ENCODE measurements at places on chromosomes 1 and 21.

DNA sequence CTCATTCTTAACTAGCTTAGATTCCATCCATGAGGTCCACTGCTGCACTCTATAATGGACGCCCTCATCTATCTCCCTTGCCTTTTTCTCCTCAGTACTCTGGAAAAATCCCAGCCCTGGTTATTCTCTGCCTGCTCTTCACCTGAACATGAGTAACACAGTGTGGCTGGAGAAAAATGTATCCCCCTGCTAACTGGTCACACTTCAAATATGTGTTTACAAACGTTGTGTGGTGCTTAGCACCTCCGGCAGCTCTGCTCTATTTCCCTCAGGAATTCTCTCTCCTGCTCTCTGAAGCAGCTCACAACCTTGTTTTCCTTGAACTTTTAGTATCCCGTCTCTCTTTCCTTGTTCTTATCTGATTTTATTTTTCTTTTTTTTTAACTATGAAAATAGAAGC, 4.1 kb downstream of the SCCPDH start:
- no peak for DNase-seq

DNA sequence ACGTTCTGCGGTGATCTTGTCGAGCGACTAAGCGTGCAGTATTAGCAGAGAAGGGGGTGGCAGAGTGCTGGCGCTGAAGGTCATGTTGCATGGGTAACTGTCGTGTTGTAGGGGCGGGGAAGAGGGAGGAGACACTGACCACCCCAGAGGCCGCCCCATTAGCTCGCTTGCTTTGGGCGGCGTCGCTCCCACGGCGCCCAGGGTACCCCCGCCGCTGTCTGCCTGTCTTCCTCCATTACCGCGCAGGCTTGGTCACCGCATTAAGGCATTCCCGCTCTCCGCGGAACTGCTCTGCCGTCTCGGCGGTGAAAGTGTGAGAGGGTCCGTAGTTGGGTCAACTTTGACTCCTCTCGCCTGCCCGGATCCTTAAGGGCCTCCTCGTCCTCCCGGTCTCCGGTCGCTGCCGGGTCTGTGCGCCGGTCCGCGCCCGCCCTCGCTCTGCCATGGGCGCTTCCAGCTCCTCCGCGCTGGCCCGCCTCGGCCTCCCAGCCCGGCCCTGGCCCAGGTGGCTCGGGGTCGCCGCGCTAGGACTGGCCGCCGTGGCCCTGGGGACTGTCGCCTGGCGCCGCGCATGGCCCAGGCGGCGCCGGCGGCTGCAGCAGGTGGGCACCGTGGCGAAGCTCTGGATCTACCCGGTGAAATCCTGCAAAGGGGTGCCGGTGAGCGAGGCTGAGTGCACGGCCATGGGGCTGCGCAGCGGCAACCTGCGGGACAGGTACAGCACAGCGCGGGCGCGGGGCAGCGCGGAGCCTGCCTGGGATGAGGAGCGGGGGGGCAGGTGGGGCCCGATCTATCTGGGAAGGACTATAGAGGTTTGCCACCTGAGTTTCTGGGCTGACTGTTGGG, at the start of gene MTARC2:
Gene MTARC2 (plus strand): TSS at position 234 of the 846 bp plus-strand sequence. CDS start 210 bp downstream, at position 444.
- peak; percentile 44 for DNase-seq

DNA sequence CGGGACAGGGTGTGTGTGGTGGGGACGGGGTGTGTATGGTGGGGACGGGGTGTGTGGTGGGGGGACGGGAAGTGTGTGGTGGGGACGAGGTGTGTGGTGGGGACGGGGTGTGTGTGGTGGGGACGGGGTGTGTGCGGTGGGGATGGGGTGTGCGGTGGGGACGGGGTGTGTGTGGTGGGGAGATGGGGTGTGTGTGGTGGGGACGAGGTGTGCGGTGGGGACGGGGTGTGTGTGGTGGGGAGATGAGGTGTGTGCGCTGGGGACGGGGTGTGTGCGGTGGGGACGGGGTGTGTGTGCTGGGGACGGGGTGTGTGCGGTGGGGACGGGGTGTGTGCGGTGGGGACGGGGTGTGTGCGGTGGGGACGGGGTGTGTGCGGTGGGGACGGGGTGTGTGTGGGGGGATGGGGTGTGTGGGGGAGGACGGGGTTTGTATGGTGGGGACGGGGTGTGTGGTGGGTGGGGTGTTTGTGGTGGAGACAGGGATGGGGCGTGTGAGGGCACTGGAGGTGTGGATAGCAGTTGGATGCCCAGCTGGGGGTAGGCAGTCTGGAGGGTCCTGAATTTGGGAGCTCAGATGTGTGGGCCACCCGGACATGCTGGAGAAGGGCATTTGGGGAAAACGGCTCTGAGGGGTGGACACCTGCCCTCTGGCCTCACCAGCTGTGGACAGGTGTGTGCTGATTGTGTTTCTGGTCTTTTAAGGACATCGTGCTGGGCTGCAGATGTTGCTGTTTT, 16.9 kb downstream of the IBA57 start:
- DNase-seq, result no peak

- peak; percentile 9 for DNase-seq
Measured at GRCh38 chr1:217029281-217030157, 306.3 kb upstream of the ESRRG start.

DNA sequence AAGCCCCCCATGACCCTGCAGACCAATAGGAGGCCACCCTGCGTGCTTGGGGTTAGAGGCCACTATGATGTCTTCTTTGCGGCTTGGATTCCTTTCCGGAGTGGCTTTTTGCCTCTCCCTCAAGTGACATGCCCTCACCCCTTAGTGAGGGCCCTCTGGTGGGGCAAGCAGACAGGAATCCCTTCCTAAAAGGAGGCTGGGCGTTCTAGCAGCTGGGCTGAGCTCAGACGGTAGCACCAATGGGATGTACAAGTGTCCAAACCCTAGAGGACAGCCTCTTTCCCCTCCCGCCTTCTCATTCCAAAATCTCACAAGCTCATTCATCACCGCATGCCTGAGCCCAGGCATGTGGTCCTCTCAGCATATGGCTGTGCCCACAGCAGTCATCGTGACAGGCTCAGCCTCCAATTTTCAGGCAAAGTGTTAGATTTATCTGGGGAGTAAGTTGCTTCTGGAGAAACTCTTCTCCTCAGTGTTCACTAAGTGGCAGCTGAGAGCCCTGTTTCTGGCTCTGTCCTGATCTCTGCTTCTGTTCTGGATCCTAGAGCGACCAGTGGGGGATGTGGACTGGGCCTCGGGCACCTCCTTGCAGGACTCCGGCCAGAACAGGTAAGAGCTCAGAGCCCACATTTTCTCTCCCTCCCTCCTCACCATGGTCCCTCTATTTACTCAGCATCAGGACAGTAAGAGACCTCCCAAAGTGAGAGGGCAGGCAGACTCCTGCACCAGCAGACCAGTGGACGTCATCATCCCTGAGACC, 4.8 kb downstream of the KIAA1614 start:
- no peak for DNase-seq

- peak; percentile 92 for DNase-seq
Measured at GRCh38 chr1:16612332-16613172, 812 bp downstream of the NBPF1 start.

DNA sequence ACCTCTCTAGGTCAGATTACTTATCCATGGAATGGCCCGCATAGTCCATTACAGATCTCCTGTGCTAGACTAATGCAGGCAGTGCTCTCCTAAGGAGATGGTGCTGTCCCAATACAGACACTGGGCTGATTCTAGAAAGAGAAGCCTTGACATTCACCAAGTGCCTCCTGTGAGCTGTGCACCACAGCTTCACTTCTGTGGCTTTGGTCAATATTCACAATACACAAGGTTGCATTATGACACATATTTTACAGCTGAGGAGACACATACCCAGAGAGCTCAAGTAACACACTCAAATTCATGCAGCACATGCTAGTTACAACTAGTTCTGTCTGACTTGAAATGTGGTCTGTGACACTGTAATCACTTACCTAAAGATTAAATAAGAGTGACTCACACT, 59.4 kb upstream of the LRRC8B start:
- DNase-seq, result no peak

- no peak for DNase-seq
Measured at GRCh38 chr1:9410737-9411297, 118.1 kb downstream of the SPSB1 start.

GRCh38 chr21:27722095-27722494, 755.2 kb upstream of the ADAMTS5 start:
- no peak for DNase-seq

DNA sequence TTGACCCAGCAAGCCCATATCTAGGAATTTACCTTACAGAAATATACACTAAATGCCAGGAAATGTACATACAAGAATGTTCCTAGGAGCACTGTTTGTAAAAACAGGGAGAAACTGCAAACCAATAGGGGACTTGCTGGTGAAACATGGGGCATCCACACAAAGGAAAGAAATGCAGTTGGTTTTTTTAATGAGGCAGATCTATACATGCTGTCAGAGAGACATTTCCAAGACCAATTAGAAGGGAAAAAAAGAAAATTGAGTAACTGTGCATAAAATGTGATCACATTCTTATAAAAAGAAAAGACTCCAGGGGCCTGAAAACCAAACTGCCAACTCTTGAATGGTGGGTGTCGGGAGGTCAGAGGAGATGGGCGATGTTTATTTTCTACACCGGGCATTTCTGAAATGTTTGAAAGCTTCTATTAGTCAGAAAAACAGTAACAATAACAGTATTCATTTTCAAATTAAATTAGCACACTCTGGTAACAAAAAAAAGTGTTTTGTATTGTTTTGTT, 56.6 kb downstream of the MATN1 start:
- no peak for DNase-seq

DNA sequence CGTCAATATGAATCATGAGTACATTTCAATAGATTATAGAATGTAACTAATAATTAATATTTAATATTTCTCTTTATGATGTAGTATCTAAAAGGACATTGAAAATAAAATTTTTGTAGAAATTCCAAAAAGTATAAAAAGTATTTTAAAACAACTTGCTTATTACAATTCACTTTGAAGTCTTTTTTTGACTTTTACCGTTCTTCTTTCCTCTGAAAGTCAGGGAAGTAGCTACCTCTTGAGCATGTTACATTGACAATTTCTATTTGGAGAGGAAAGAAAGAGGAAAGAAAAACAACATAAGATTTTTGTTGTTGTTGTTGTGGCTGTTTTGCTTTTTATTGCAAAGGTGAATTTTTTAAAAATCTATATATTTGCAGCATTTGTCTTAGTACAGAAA, 1.3 kb downstream of the PTPRC start:
- no peak for DNase-seq

GRCh38 chr21:23664193-23664694, 1943.0 kb downstream of the MRPL39 start:
- DNase-seq, result no peak

GRCh38 chr1:98048244-98048643, 127.4 kb upstream of the DPYD start:
- DNase-seq, result peak; percentile 84

DNA sequence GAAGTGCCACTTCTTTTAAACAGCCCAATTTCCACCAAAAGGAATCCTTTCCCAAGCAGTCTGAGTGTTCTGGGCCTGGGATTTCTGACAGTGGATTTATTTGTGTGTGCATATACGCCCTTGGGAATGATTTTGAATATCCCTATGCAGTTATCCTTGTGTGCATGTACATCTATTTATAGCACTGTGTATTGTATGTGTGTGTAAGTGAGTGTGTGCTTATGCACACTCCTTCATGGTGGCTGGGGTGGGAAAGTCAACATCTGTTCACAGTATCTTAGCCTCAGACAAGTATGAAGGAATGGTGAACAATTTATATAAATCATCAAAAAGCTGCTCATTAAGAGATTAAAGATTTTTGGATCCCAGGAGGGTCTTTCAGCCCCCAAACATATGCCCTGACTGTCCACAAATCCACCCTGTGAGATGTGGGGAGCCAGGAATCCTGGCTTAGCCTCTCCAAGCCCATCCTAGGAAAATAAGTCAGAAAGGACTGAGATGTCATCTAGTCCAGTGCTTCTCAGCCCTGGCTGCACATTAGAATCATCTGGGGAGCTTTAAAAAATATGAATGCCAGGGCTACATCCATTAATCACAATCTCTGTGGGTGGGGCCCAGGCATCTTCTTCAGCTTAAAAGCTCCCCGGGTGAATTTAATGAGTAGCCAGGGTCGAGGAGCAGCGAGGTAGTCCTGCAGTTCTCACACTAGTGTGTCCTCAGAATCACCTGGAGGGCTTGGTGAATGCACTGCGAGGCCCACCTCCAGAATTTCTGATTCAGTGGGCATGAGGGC, 101.4 kb downstream of the PLXNA2 start:
- no peak for DNase-seq

DNA sequence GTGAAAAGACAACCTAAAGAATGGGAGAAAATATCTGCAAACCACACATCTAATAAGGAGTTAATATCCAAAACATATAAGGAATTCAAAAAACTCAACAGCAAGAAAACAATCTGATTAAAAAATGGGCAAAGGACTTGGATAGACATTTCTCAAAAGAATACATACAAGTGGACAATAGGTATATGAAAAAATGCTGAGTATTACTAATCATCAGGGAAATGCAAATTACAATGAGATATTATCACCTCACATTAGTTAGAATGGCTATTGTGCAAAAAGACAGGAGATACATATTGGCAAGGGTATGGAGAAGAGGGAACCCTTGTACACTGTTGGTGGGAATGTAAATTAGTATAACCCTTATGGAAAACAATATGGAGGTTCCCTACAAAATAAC, 44.9 kb downstream of the TRMT1L start:
- no peak for DNase-seq

GRCh38 chr1:33443080-33443704, 12.3 kb upstream of the PHC2 start:
- no peak for DNase-seq

DNA sequence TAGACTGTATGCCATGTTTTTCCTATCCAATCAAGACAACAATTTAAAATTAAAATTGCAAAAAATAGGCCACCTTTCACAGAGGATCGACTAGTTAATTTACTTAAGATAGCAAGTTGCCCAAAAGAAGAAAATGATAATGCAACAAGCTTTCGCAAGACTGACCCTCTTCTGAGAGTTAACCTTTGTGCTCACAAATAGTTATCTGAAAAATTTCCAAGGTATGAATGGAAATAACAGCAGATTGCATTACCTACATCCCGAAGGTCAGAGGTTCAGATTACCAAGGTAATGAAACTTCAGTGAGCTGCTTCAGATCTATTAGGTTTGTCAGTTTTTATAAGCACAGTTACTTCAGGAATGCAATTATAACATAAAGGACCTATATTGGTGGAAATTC, 298.0 kb downstream of the KCTD3 start:
- DNase-seq, result no peak

GRCh38 chr1:33365560-33365997, 44.7 kb upstream of the A3GALT2 start:
- no peak for DNase-seq

- DNase-seq, result no peak
Measured at GRCh38 chr1:156994277-156994676, 51.3 kb downstream of the ARHGEF11 start.

- no peak for DNase-seq
Measured at GRCh38 chr1:183206538-183207122, 20.6 kb downstream of the LAMC2 start.

DNA sequence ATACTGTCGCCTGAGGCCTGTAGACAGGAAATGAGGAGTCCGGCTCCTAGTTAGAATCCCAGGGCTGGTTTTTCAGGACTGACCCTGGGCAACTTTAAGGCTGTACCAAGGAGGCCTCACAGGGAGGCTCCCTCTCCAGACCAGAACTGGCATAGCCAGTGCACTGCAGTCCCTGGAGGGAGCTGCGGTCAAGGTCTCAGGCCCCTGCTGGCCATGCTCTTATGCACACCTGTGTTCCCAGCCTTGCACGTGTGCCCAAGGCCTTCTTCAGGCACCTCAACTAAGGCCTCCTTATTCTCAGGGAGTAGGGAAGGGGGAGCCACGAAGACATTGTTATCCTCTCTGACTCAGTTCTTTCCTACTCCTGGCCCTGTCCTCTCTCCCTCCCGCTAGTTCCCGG, 22.0 kb upstream of the IFNAR1 start:
- DNase-seq, result peak; percentile 48
